ENCODE measurements at places on chromosomes 11 and 22.

GRCh38 chr22:49439373-49439772, 388.3 kb downstream of the BRD1 start:
- no peak for DNase-seq

DNA sequence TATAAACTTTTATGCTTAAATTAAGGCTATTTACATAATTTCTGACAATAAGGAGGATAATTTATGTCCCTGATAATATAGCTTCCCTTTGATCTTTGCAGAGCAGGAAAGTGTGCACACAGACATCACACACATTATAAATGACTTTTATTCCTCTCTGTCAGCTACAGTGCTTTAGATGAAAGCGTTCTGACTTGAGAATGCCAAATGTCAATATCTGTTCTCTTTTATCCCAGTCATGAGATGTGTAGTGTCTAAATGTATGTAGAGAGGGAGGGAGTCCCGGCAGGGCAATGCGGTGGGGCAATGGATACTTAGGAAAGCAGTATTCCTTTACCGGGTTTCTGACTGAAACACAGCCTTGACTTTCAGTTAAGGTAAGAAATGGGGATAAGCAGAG, 225.4 kb upstream of the CHORDC1 start:
- no peak for DNase-seq

DNA sequence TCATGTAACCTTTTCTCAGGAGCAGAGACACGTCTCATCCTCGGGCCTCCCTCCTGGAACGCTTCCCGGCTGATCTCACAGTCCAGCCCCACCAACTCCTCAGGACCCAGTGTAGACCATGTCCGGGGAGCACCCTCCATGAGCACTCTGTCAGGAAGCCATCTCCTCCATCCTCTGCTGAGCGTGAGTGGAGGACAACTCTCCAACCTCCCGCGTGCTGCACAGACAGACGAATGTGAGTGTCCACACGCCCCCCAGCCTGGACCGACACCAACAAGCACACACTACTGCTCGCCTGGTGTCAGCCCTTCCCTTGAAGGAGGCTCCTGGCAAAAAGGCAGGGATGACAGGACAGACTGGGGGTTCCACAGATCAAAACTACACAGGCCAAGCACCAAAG, 86.6 kb downstream of the SHANK2 start:
- DNase-seq: no peak

GRCh38 chr11:116104498-116105174, 600.4 kb upstream of the CADM1 start:
- DNase-seq: no peak

GRCh38 chr11:121328176-121328966, 35.8 kb downstream of the SC5D start:
- no peak for DNase-seq

All from NCI-H1092 treated with DMSO at 0.1 percent for 48 hours (cell line).